ENCODE measurements at places on chromosomes 13 and 19. TPM values are rescaled to one million over a fixed set of nuclear protein-coding genes. Genes with fewer than 3 reads are reported as not detected.

- no peak for DNase-seq
Measured at GRCh38 chr19:14381689-14382474, 638 bp downstream of the ADGRE5 start.

DNA sequence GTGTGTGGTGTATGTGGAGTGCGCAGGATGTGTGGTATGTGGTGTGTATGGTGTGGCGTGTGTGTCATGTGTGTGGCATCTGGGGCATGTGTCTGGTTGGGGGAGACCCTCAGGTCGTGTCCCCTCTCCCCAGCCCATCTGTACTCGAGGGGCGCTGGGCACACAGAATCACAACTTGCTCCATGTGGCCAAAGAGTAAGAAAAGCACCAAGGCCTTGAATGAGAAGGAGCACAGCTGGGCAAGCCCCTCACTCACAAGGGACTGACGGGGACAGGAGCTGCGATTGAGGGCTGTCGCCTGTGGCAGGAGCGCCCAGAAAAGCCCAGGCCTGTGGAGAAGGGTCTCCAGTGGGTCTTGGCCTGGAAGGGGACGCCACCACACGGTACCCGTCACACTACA, 62.8 kb downstream of the PEPD start:
- no peak for DNase-seq

GRCh38 chr13:35848336-35849255, 282.6 kb downstream of the DCLK1 start:
- peak; percentile 53 for DNase-seq

DNA sequence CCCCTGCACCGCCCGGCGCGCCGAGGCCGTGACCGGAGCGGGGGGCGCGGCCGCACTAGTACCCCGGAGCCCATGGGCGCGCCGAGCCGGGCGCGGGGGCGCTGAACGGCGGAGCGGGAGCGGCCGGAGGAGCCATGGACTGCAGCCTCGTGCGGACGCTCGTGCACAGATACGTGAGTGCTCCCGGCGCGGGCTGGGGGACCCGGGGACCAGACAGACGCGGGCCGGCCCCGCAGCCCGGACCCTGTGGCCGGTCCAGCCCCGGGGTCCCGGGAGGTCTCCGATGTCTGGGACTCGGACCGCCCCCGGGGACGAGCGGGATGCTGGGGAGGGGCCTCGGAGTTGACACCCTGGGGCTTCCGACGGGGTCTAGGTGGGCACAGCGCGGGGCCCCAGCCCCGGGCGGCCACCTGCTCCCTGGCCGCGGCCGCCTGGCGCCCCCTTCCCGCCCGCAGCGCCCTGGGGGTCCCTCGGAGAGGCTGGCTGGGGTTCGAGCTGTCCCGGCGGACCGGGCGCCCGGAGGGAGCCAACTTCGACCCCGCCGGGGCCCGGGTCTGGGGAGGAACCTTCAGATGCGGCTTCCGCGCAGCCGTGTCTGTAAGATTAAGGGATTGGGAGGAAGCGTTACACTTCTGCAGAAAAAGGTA, 568 bp downstream of the ATP11A start:
- peak; percentile 10 for DNase-seq

GRCh38 chr13:110042253-110042950, 256.0 kb upstream of the IRS2 start:
- no peak for DNase-seq

DNA sequence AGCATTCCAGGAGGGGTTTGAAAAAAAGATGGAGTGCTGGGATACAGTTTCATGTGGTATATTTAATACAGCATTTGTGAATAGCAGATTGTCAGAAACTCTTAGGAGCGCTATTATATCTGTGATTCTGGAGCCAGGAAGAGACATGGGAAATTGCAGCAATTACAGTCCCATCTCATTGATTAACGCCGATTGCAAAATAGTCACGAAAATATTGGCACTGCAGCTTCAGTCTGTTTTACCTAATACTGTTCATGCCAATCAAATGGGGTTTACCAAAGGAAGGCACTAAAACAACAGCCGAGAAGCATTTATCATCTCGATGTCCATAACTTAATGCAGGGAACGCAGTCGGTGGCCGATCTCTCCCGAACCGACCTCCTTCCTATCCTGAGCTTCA, 295.8 kb downstream of the TEX29 start:
- DNase-seq: no peak

DNA sequence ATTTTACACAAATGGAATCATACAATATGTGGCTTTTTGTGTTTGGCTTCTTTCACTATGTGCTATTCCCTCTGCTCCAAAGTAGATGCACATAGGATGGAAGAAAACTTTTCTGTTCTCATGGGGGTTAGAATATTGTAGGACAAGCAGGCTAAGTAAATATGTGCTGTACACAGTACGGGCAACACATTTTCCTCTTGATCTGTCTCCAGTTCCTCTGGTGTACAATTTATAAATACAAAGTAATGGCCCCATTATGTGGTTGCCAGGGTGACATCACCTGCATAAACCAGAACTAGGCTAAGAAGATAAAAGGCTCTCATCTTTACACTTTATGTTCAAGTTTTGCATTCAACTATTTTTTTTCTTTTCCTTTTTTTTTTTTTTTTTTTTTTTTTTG, 41.0 kb upstream of the SOX21 start:
- no peak for DNase-seq

DNA sequence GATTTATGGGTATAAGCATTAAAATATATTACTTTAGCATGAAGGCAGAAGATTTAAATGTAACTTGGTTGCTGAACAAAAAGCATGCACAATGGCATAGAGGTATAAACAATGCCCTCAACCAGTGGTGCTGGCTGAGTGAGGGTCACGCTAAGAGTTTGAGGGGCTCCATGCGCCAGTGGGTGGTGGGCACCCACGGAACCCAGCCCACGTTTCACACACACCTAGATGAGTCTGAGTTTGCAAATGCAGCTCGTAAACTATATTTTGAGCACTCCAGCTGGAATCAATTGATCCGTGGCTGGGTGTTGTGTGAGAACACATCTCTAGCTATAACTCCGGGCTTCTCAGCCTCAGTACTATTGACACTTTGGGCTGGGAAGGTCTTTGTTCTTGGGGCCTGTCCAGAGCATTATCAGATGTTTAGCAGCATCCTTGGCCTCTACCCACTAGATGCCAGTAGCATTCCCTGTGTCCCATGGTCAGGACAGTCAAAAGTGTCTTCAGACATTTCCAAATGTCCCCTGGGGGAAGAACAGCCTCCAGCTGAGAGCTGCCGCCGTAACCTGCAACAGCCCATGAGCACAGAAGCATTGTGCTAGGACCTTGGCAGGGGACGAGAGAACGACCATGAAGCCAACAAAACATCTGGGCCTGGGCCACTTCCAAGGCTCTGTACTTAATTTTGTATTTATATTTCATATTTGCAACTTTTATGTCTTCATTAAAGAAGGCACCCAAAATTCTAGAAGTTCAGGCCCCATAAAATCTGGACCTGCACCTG, 108.1 kb upstream of the SOX1 start:
- DNase-seq: no peak

DNA sequence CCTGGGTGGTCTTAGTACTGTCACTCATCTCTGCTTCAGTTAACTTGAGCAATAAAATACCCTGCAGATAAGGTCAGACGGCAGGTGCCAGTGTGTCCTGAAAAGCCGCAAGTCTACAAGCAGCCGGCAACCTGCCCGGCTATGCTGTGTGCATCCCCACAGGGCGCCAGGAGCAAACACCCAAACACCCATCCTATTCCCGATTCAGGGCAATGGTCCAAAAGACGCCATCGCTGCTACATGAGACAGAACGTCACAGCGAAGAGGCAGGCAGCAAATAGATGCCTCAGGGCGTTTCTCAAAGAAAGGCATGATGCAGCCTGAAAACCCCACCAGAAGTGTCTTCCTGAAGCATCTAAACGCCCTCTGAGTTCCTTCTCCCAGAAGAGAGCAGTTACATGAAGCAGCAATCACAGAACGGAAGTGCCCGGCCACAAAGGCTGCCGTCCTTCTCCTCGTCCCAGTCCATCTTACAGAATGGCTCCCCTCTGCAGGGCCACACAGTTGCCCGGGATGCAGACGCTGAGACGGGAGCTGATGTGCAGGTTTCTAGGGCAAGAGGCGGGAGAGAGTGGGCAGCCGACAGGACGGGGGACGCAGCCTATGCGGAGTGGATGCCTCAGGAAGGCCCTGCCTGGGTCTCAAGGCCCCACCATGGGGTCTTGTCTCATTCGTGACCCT, 35.1 kb downstream of the RASA3 start:
- no peak for DNase-seq

DNA sequence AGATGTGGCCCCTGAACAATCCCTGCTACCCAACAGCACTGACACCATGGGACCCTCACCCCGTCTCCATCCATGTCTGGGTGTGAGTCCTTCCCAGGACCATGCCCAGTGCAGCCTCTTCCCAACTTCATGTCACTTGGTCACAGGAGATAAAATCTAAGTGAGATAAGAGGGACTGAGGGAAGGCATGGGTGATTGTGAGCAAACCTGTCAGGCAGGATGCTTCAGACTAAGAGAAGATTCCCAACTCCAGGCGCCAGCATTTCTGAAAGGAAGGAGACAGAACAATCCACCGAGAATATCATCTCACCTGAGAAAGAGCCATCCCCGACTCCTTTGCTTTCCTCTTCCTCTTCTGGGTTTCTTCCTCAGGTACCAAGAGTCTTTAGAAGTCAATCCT, 7.5 kb downstream of the ZNF320 start:
- DNase-seq: no peak

DNA sequence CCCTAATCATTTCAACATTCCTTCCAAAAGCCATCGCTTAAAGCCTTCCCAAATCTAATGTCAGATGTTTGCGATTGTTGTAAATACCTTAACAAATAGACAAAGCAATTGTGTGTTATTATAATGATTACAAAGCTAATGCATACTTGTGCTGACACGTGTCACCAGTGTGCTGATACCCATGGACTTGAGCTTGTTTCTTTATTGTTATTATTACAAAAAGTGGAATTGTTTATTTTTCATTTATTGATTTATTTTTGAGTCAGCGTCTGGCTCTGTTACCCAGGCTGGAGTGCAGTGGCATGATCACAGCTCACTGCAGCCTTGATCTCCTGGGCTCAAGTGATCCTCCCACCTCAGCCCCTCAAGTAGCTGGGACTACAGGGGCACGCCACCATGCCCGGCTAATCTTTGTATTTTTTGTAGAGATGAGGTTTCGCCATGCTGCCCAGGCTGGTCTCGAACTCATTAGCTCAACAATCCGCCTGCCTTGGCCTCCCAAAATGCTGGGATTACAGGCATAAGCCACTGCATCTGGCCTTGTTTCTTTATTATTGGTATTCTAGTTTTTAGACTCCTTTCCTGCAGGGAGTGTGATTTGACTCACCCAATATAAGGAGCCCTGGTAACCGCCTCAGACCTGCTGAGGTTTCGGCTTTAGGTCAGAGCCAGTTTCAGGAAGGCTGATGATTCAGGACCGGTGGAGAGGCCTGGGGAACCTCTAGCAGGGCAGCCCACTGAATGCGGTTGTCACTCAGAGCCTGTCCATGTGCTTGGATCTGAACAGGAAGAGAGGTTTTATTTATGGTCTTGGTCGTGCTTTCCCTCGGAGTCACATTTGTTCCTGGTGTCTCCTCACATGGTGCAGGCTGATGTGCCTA, 2.1 kb upstream of the FBXO17 start:
- DNase-seq: no peak

DNA sequence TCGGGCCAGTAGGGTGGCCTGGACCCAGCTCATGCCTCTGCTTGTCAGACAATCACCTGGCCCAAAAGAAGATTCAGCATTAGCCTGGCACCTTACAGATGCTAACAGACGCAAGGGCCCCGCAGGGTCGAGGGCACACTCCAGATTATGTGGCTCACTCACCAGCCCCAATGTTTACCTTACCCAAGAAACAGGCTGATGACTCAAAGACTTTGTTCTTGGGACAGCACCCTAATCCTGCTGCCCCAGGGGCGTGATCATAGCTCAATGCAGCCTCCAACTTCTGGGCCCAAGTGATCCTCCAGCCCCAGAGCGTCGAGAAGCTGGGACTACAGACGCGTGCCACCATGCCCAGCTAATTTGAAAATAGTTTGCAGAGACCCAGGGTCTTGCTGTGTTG, 9.8 kb downstream of the ECSIT start:
- DNase-seq: no peak

- no peak for DNase-seq
Measured at GRCh38 chr13:42794577-42795275, 13.3 kb downstream of the FAM216B start.

DNA sequence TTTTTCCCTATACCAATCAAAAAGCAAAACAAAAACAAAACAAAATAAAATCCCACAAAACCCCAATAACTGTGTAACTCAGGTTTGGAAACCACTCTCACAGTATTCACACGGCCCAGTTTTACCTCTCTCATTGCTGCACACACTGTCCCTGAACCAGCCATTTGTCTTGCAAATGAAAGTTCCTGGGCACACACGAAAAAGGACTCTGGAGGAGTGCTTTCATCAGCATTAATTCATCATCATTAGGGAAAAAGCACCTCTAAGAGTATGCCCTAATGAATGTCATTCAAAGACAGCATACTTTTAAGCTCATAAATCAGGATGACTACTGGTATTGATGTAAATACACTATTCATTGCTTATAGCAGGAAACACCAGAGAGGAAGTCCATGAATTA, 306.3 kb downstream of the DNAJC15 start:
- DNase-seq: no peak

Gene FUT1
- not detected for total RNA-seq

Gene FLT3
- total RNA-seq: 0.12 TPM

Gene IGFL2
- total RNA-seq: 0.47 TPM

Gene CAPN12
- total RNA-seq: 5.8 TPM

Gene INSL3
- total RNA-seq: not detected

Gene C19orf73
- total RNA-seq: 0.74 TPM

Gene GPR12
- not detected for total RNA-seq
